Stimulated activated effector memory CD8-positive, alpha-beta T cell treated with anti-CD3 and anti-CD28 coated beads, Interleukin-12 subunit alpha, Interleukin-12 subunit beta, amount 100 ng/mL, for 72 hours (primary cell): ENCODE measurements at places on chromosomes 12 and 14.

GRCh38 chr14:101027966-101028365, 124.4 kb upstream of the RTL1 start:
- no peak for DNase-seq

GRCh38 chr12:126944684-126945083, 1322.3 kb upstream of the TMEM132C start:
- no peak for DNase-seq

DNA sequence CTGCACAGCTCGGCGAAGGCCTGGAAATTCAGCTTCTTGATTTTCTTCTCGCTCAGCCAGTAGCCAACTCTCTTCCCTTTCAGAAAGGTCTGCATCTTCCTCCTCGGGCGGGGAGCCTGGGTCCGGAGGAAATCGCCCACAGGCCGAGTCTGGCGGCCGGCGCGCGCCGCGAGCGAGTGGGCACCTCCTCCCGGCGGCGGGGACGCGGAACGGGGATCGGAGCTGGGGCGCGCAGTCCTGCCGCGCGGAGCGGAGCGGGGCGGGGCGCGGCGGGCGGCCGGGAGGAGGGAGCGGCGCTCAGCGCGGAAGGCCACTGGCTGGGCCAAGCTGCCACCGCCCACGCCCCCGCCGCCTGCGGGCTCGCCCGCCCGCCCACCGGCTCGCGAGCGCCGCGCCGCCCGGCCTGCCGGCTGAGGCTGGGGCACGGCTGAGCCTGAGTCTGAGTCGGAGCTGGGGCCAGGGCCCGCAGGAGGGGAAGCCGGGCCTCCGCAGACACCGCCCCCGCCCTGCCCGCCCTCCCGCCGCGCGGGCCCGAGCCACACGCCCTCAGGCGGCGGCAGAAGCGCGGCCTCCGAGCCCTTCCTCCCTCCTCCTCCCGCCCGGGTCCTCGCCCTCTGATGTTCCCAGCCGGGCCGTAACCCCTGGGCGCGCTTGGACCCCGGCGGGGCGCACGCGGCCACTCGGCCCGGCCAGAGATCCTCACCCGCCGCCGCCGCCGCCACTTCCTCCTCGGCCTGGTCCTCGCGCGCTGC, 480 bp downstream of the ITPK1 start:
- DNase-seq = peak; percentile 87

DNA sequence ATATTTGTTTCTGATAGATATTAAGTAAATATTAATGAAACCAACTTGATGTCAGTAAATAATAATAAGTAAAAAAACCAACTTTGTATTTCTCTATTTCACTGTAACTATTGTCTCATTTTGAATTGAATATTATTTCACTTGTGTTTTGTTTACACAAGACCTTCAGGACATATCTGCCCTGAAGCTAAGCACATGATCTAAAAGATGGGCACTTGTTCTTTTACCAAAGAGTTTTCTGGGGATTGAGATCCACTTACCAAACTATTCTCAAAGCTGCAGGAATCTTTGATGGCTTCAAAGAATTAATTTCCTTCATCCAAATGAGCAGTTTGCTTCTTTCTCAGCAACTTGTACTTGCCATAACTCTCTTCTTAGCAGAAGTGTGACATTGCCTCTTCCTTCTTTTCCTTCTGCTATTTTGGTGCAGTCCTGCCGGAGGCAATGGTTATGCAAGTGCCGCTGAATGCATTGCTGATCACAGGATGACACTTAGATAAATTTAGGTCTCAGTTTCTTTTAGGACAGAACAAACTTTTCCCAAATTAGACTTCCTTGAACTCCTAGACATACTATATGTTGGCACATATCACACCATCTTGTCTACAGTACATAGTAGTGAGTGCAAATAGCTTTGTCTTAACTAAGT, 9.2 kb downstream of the FAR2 start:
- DNase-seq = no peak

DNA sequence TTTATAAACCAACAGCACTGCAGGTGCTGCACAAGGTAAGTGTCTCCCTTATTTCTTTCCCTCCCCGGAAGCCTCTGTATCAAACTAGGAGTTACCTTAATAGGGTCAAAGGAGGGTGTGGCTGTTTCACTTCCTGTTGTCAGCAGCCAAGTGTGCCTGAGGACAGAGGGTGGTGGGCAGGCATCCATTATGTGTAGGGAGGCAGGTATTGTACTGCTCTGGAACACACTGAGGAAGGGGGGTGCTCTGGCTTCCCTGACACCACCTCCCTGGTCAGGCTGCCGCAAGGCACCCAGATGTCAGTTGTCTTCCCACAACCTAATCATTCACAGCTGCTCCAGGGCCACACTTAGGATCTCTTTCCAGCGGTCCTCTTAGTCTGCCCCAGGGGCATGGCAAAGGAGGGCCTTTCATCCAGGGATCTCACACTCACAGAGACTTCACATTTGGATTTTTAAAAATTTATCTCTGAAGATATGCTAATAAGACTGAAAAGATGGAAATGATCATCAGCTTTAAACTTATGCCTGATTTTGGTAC, 132.0 kb upstream of the ARHGAP5 start:
- DNase-seq = no peak

- DNase-seq = no peak
These were observed 8.8 kb upstream of the LGR5 start for GRCh38 chr12:71430756-71431155.

- DNase-seq = no peak
These were observed 330.8 kb upstream of the SOX5 start for GRCh38 chr12:24280056-24280842.

DNA sequence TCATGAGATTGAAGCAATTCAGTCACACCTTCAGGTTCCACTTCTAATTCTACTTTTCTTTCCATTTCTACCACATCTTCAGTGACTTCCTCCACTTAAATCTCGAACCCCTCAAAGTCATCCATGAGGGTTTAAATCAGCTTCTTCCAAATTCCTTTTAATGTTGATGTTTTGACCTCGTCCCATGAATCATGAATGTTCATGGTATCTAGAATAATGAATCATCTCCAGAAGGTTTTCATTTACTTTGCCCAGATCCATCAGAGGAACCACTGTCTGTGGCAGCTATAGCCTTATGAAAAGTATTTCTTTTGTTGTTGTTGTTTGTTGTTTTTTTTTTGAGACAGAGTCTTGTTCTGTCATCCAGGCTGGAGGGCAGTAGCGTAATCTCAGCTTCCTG, 7.6 kb downstream of the RXYLT1 start:
- no peak for DNase-seq

GRCh38 chr12:124658806-124659402, 91.5 kb upstream of the NCOR2 start:
- DNase-seq = no peak

GRCh38 chr12:12645485-12645884, 33.8 kb downstream of the CREBL2 start:
- DNase-seq = peak; percentile 65

DNA sequence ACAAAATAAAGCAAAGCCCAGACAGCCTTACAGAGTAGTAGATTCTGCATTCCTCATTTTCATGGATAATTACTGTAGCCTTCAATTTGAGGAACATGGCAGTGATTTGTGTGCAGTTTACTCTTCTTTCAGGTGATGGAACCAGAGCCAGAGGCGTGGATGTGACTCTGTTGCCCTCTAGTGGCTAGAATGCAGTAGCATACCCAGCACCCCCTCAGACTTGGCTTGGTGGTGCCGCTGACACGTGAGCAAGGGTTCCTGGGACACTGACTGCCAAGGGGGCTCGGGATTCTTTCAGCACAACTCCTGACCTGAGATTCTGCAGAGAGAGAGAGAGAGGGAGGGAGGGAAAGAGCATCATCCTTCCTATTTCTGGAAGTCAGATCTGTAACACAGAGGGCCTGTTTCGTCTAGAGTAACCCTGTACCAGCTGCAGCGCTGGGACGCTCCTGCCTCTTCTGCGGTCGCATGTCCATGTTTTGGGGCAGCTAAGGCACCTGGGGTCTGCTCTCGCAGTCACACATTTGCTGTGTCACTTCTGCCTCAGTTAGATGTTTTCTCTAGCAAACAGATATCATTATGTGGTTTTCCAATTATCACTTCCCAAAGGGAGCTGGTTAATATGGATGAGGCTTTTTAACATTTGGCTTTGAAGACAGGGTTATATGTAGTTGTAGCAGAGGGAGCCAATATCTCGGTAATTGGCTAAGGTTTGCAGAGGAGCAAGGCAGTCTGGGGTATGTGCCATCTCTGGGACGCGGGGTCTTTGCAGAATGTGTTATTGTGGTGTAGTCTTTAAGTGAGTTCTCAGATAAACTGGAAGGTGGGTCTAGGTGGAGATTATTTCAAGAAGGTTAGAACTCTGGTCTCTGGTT, 428.1 kb downstream of the NRXN3 start:
- peak; percentile 53 for DNase-seq

- DNase-seq = no peak
These were observed 462 bp downstream of the KNTC1 start for GRCh38 chr12:122527478-122527944.

GRCh38 chr12:20696181-20696905, 1.2 kb downstream of the SLCO1C1 start:
- DNase-seq = no peak

DNA sequence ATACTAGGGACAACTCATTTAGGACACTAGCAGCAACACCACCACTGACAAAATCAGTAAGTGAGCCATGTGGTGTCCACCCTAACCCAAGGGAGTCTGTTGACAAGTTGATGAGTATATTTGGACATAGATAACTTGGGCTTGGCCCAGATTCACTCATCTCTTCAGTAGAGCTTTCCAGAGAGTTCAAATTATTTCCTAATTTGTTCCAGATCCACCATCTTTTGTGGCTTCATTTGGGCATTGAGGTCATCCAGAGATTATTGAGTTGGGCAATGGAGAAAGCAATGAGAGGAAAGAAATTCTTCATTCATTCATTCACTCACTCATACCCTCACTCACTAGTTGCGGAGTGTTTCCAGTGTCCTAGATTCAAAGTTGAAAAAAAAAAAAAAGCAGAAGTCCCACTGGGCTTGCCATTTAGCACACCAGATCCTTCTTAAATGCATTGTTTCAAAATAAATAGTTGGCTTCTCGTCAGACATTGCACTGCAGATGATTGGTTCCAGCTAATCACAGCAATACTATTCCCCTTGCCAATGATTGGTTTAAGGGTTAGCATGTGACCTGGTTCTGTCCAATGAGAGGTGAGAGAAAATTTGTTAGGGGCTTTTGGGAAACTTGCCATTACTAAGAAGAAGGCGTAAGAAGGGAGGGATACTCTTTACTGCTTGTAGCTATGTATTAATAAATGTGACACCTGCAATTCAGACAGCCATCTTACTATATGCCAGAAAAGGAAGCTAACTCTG, 31.8 kb upstream of the WSCD2 start:
- DNase-seq = no peak

GRCh38 chr14:77897374-77897773, 97.5 kb downstream of the ADCK1 start:
- no peak for DNase-seq
